ENCODE measurements at places on chromosomes 1 and 21. TPM values are rescaled to one million over a fixed set of nuclear protein-coding genes. Genes with fewer than 3 reads are reported as not detected.
A peak's percentile ranks its signal among the peaks of the same experiment; 100 is the strongest.

The RNU1-2 gene
- under 0.01 TPM for total RNA-seq

The TGFBR3 gene
- 66.8 TPM for total RNA-seq

The ZNF648 gene
- 0.23 TPM for total RNA-seq

The PRELP gene
- 0.84 TPM for total RNA-seq

The KRTAP21-2 gene
- total RNA-seq, result not detected

The LIPI gene
- total RNA-seq, result not detected

DNA sequence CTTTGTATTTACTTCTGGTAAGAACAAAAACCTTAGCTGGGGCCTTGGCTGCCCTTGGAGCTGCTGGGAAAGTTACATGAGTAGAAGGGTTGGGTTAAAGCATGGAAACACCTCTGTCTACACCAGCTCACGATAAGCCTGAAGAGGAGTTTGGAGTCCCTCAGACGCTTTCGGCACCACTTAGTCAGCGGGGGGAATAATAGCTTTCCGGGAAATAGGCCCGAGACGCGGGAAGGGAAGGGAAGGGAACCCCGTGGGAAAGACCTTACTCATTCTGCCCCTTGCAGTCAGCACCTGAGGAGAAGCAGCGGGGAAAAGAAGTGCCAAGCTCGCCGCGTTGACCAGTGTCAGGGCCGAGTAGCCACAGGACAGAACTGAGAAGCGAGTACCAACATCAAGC is 66.4 kb upstream of the PDE9A start:
- no peak for DNase-seq
- H3K27ac ChIP-seq, result no peak overlapping the region
- H3K4me1 ChIP-seq, result no peaks in the 10 kb centered on the region
- no peak overlapping the region for H3K4me3 ChIP-seq
- no peaks in the 10 kb centered on the region for H3K27me3 ChIP-seq

- H3K27ac ChIP-seq, result peak overlapping the region; percentile 41
- peak; percentile 80 for DNase-seq
- peaks cover 5% of the 10 kb centered on the region for H3K27me3 ChIP-seq
- no peak overlapping the region for H3K4me3 ChIP-seq
- H3K4me1 ChIP-seq, result peaks cover 17% of the 10 kb centered on the region
- no peaks in the 10 kb centered on the region for H3K36me3 ChIP-seq
These were observed 139.7 kb downstream of the TSEN15 start for GRCh38 chr1:184191181-184191621.

DNA sequence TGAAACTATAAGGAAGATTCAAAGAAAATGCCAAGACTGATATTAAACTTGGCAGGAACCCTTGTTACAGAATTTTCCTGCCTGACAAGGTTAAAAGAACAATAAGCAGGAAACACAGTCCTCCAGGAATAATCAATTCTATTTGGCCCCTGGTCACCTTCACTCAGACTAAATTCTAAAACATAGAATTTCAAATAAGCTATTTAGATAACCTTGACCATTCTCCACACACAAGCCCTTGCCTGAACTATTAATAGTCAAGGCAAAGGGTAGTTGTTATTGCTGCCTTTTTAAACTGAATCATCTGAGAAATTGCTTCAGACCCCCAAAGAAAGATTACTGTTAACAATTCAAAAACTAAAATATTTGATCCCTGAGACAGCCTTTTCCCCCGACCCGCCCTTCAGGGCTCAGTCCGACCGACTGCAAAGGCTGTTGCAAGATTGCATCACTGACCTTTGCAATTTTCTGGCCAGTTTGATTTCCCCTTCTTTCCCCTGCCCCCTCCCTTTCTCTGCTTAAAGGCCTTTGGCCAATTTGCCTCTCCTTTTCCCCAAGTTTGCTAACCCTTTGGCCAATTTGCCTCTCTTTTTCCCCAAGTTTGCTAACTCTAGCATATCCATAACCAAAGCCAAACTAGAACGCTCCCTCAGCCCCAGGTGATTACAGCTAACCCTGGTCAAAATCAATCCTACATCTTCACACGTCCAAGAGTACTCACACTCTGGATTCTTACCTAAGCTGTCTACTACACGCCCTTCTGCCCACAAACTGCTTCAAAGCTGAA is 1.4 kb upstream of the G0S2 start:
- H3K27me3 ChIP-seq, result peaks cover 21% of the 10 kb centered on the region
- H3K4me3 ChIP-seq, result no peak overlapping the region
- no peak for DNase-seq
- H3K36me3 ChIP-seq, result no peaks in the 10 kb centered on the region
- peak overlapping the region; percentile 8 for H3K27ac ChIP-seq
- peaks cover 28% of the 10 kb centered on the region for H3K4me1 ChIP-seq

DNA sequence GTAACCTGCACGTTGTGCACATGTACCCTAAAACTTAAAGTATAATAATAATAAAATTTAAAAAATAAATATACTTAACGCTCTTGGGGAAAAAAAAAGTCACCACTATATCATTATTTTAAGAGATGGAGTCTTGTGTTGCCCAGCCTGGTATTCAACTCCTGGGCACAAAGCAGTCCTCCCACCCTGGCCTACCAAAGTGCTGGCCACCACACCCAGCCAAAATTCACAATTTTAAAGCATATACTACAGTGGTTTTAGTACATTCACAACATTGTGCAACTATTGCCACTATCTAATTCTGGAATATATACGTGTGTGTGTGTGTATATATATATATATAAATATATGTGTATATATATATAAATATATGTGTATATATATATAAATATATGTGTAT is 5.9 kb downstream of the HMGN2 start:
- DNase-seq, result no peak
- no peaks in the 10 kb centered on the region for H3K36me3 ChIP-seq
- H3K4me1 ChIP-seq, result peaks cover 16% of the 10 kb centered on the region
- no peaks in the 10 kb centered on the region for H3K27me3 ChIP-seq
- no peak overlapping the region for H3K4me3 ChIP-seq

GRCh38 chr1:219119839-219120238 is 53.8 kb upstream of the LYPLAL1 start:
- H3K27ac ChIP-seq, result no peak overlapping the region
- no peaks in the 10 kb centered on the region for H3K27me3 ChIP-seq
- H3K36me3 ChIP-seq, result no peaks in the 10 kb centered on the region
- DNase-seq, result no peak
- H3K4me1 ChIP-seq, result peaks cover 9% of the 10 kb centered on the region

GRCh38 chr21:25496825-25497482 is 110.3 kb downstream of the MRPL39 start:
- no peak overlapping the region for H3K27ac ChIP-seq
- H3K4me3 ChIP-seq, result no peak overlapping the region
- no peak for DNase-seq
- H3K36me3 ChIP-seq, result no peaks in the 10 kb centered on the region

DNA sequence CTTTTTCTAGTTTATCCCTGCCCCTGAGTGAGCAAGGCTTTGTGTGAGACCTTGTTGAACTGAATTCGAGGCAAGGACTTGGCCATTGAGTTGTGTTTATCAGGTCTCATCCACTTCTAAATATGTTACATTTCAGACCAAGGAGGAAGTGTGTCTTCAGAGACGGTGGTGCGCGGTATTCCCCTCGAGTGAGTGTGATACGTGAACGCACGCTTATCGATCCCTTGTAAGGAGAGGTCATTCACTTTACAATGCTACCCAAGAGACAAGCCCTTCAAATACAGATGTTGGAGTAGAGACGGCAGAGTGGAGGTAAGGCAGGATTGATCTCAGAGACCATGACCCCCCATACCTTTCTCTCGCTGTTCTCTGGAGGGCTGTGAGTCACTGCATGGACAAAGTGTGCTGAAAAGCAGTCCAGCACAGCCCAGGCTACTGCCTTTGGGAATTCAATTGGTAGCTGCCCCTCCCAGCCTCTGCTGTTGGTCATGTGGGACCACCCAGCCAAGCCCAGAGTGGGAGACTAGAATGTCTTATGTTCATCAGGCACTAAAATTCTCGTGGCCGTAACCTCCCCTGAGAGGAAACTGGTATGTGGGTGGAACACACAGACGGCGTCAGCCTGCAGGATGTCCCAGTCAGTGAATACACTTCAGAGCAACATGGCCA is 16.3 kb upstream of the MTARC1 start:
- H3K4me3 ChIP-seq, result no peak overlapping the region
- no peaks in the 10 kb centered on the region for H3K27me3 ChIP-seq
- H3K27ac ChIP-seq, result no peak overlapping the region
- DNase-seq, result no peak

DNA sequence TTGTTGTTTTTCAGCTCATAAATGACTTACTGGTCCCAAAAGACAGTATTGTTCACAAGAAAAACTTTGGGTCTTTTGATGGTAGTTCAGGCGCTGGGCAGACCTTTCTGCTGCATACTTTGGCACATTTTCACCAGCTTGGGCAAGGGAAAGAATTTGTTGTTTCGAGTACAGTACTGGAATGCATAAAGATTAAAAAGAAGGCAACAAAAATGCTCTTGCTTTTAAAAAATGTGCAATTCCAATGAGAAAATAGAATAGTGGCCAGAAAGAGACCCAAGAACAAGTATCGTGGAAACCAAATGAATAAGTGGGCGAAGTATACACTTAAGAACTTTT is 56.0 kb downstream of the CLIC6 start:
- DNase-seq, result no peak
- no peak overlapping the region for H3K27ac ChIP-seq
- no peaks in the 10 kb centered on the region for H3K36me3 ChIP-seq

- H3K27me3 ChIP-seq, result no peaks in the 10 kb centered on the region
- no peaks in the 10 kb centered on the region for H3K36me3 ChIP-seq
- no peaks in the 10 kb centered on the region for H3K4me1 ChIP-seq
- no peak for DNase-seq
- no peak overlapping the region for H3K27ac ChIP-seq
These were observed 35.0 kb downstream of the ACKR1 start for GRCh38 chr1:159239551-159240220.

- H3K27me3 ChIP-seq, result no peaks in the 10 kb centered on the region
- DNase-seq, result no peak
- H3K4me1 ChIP-seq, result no peaks in the 10 kb centered on the region
- no peak overlapping the region for H3K27ac ChIP-seq
- no peak overlapping the region for H3K4me3 ChIP-seq
- no peaks in the 10 kb centered on the region for H3K36me3 ChIP-seq
These were observed 28.4 kb downstream of the SLC19A1 start for GRCh38 chr21:45513741-45514310.

- peaks cover 50% of the 10 kb centered on the region for H3K4me1 ChIP-seq
- H3K36me3 ChIP-seq, result no peaks in the 10 kb centered on the region
- H3K27me3 ChIP-seq, result no peaks in the 10 kb centered on the region
- no peak for DNase-seq
These were observed 79.3 kb downstream of the SIK1 start for GRCh38 chr21:43347461-43348169.

DNA sequence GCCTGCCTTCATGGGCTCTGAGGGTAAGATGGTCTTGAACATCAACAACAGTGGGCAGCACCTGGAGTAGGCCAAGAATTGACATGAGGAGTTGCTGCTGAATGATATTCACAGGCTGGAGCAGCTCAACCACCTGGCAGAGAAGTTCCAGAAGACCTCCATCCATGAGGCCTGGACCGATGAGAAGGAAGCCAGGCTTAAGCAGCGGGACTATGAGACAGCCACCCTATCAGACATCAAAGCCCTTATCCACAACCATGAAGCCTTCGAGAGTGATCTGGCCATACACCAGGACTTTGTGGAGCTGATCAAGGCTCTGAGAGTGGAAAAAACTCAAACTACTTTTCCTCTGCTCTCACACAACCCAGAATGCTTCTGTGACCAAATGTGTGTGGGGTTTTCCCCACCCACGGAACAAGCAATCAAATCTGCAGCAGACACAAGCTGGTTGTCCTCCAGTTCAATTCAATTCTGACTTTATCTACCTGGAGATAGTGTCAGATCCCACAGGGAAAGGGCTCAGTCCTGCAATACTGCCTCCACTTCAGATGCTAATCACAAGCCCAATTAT is 12.1 kb upstream of the EPHA10 start:
- DNase-seq, result no peak
- no peak overlapping the region for H3K4me3 ChIP-seq
- H3K27me3 ChIP-seq, result no peaks in the 10 kb centered on the region
